HepG2 (cell line): ENCODE measurements at places on chromosomes 7 and 10. TPM values are rescaled to one million over a fixed set of nuclear protein-coding genes. Genes with fewer than 3 reads are reported as not detected.

The HOXA11 gene
- not detected in 2 replicates for total RNA-seq

- no peaks in the 10 kb centered on the region; the same call in 1 of the 2 replicates for H3K27me3 ChIP-seq
- peaks cover 25% of the 10 kb centered on the region for H3K4me1 ChIP-seq
- no peak overlapping the region for H3K27ac ChIP-seq
- H3K36me3 ChIP-seq, result no peaks in the 10 kb centered on the region
- no peak for DNase-seq
- no peak overlapping the region for H3K4me3 ChIP-seq
These were observed 93.4 kb downstream of the SPAG6 start for GRCh38 chr10:22438711-22439110.

DNA sequence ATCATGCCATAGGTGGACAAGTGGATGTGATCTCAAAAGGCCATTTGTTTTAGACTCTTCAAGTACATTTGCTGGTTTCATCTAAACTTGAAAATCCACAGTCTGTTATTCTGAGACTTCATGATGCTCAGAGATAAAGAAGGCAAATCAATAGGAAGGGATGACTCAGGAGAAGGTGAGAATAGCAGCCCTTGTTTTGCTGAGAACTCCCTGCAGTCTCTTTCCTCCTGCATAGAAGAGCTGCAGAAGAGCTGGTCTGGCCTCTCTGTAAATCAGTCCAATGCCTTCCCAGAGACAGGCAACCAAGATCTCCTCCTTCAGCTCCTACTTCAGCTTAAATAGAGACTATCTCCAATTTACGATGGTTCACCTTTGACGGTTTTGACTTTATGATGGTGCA is 4.0 kb upstream of the BAIAP2L1 start:
- no peaks in the 10 kb centered on the region for H3K27me3 ChIP-seq
- H3K4me1 ChIP-seq, result peaks cover 35% of the 10 kb centered on the region
- H3K36me3 ChIP-seq, result no peaks in the 10 kb centered on the region
- H3K27ac ChIP-seq, result no peak overlapping the region

DNA sequence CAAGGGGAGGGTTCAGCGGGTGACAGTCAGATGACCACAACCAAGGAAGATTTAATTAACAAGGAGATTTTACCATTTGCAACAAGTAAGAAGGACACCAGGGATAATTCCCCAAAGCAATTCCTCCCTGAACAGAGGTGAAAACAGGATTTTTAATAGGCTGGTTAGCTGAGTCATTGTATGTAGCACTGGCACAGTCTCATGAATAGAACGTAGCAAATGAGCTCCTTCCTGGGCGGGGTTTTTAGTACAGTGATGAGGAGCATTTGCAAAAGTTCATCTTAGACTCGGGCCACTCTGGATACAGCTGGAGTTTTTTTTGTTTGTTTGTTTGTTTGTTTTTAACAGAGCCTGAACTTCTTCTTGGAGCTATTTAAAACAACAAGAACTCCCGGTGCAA is 39.0 kb downstream of the TAC1 start:
- DNase-seq, result no peak
- no peak overlapping the region for H3K27ac ChIP-seq
- H3K4me3 ChIP-seq, result no peak overlapping the region

GRCh38 chr7:41010418-41010817 is 692.5 kb downstream of the INHBA start:
- no peaks in the 10 kb centered on the region for H3K4me1 ChIP-seq
- DNase-seq, result no peak
- no peaks in the 10 kb centered on the region for H3K36me3 ChIP-seq
- no peak overlapping the region for H3K27ac ChIP-seq
- no peak overlapping the region for H3K4me3 ChIP-seq

- peaks cover 85% of the 10 kb centered on the region for H3K4me1 ChIP-seq
- no peak overlapping the region for H3K4me3 ChIP-seq
- H3K36me3 ChIP-seq, result no peaks in the 10 kb centered on the region
- H3K27ac ChIP-seq, result no peak overlapping the region
These were observed 11.0 kb upstream of the RASSF4 start for GRCh38 chr10:44948642-44949041.

- H3K36me3 ChIP-seq, result no peaks in the 10 kb centered on the region
- H3K27ac ChIP-seq, result no peak overlapping the region
- DNase-seq, result peak; percentile 59
- peaks cover 38% of the 10 kb centered on the region for H3K4me1 ChIP-seq
These were observed 179.5 kb upstream of the RNF32 start for GRCh38 chr7:156460858-156461627.

DNA sequence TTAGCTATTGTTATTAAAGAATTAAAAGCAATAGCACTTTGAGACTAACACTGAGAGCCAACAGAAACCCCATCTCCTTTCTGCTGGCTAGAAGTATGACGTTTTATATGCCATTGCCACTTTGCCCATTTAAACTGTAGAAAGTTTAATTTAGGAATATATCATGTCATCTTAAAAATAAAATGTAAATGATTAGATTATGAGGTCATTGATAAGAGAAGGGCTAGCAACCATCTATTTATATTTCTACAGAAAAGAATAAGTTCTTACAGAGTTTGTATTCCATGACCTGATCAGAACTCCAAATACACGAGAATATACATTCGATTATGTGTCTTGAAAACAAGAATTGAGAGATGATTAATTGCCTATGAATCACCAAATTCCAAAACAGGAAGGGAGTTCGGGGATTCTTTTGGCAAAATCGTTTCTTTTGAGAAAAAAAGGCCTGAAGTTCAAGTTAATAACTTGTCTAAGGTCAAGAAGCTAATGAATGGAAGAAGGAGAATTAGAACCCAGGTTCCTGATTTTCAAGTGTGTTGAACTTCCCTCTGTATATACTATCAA is 227.0 kb downstream of the TRIL start:
- no peak overlapping the region for H3K4me3 ChIP-seq
- no peak for DNase-seq
- no peaks in the 10 kb centered on the region for H3K27me3 ChIP-seq
- H3K27ac ChIP-seq, result no peak overlapping the region
- no peaks in the 10 kb centered on the region for H3K36me3 ChIP-seq

- H3K27ac ChIP-seq, result peak overlapping the region; percentile 99
- H3K36me3 ChIP-seq, result peaks cover 15% of the 10 kb centered on the region
- peaks cover 79% of the 10 kb centered on the region for H3K4me1 ChIP-seq
- no peaks in the 10 kb centered on the region; the same call in 2 of the 3 replicates for H3K27me3 ChIP-seq
These were observed 13.4 kb downstream of the HNRNPF start for GRCh38 chr10:43395571-43396060.

The SUN3 gene
- total RNA-seq, result not detected in 2 replicates

GRCh38 chr10:16799621-16800020 is 17.6 kb downstream of the RSU1 start:
- H3K27me3 ChIP-seq, result no peaks in the 10 kb centered on the region
- peaks cover 13% of the 10 kb centered on the region for H3K4me1 ChIP-seq
- no peak overlapping the region for H3K27ac ChIP-seq
- H3K36me3 ChIP-seq, result no peaks in the 10 kb centered on the region
- no peak for DNase-seq

DNA sequence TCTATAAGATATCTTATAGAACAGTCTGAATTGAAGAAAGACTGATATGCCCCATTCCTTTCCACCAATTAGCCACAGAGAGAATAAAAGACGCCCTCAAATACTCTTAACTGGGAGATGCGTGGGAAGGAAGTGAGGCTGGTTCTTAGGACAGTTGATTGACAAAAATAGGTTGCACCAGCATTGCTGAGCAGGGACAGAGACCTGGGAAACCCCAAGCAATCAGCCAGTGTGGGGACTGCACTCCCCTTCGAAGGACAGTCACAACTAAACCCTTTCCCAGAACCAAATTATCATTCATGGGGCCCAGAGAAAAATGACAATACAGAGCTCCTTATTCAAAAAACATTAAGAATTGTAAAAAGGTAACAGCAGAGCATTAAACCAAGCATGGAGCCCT is 196.9 kb upstream of the GHITM start:
- H3K27me3 ChIP-seq, result no peaks in the 10 kb centered on the region
- no peak overlapping the region for H3K27ac ChIP-seq
- no peak overlapping the region for H3K4me3 ChIP-seq
- no peaks in the 10 kb centered on the region for H3K4me1 ChIP-seq
- no peak for DNase-seq

The WDR11 gene
- 38.0 and 40.3 TPM in 2 replicates for total RNA-seq

The CPA2 gene
- total RNA-seq, result not detected in 2 replicates

The LDB1 gene
- 13.2 and 17.2 TPM in 2 replicates for total RNA-seq

DNA sequence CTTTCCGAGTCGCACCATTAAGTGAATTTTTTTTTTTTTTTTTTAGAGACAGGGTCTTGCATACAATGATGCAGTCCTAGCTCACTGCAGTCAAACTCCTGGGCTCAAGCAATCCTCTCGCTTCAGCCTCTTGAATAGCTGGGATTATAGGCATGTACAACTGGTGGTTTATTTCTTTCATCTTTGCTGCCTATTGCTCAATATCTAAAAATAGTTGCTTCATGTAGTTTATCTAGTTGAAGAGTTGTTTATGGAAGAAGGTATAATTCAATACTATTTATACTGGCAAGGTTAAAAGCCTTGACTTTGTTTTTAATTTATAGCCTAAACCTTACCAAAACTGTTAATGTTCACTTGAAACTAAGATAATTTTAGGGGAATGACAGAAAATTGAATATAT is 66.9 kb downstream of the SEMA3D start:
- H3K27me3 ChIP-seq, result no peaks in the 10 kb centered on the region
- H3K4me3 ChIP-seq, result no peak overlapping the region
- DNase-seq, result no peak
- H3K27ac ChIP-seq, result no peak overlapping the region
- no peaks in the 10 kb centered on the region for H3K4me1 ChIP-seq
- H3K36me3 ChIP-seq, result no peaks in the 10 kb centered on the region

- peaks cover 3% of the 10 kb centered on the region; the same call in 1 of the 3 replicates for H3K36me3 ChIP-seq
- H3K4me1 ChIP-seq, result no peaks in the 10 kb centered on the region
- no peak overlapping the region for H3K4me3 ChIP-seq
- no peak overlapping the region for H3K27ac ChIP-seq
- H3K27me3 ChIP-seq, result no peaks in the 10 kb centered on the region
These were observed 24.0 kb downstream of the AGK start for GRCh38 chr7:141575164-141575563.

The ABI1 gene
- 22.9 and 29.3 TPM in 2 replicates for total RNA-seq

The CAMK2B gene
- 0.13 and 0.27 TPM in 2 replicates for total RNA-seq

DNA sequence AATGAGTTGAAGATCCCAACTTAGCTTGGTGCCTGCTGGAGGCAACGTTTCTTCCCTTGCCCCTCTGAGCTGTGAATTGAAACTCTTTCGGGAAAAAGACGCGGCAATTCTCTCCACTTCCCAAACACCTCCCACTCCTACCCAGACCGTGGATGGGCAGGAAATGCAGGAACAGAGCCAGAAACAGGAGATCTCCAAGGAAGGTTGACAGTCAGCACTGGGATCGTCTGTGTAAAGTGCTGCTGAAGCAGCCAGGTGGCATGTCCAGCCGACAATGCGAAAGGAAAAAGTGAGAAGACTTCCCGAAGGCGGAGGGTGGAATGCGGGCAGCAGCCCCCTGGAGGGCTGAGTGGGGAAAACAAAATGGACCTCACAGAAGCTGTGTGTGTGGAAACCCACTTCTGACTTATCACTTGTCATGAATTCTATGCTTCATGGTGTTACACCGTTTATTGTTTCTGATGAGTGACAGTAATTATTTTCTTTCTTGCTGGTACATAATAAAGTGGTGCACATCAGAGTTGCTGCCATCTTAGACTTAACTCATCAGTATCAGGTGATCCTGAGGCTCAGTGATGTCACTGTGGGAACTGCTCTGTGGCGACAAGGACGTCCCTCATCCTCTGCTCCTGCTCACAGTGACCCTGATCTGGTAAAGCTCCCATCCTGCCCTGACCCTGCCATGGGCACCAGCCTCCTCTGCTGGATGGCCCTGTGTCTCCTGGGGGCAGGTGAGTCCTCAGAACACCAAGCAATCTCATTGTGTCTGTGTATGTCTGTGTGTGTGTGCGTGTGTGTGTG is 220.5 kb upstream of the PRSS1 start:
- no peak overlapping the region for H3K4me3 ChIP-seq
- H3K27ac ChIP-seq, result no peak overlapping the region
- H3K27me3 ChIP-seq, result no peaks in the 10 kb centered on the region; the same call in 1 of the 2 replicates

DNA sequence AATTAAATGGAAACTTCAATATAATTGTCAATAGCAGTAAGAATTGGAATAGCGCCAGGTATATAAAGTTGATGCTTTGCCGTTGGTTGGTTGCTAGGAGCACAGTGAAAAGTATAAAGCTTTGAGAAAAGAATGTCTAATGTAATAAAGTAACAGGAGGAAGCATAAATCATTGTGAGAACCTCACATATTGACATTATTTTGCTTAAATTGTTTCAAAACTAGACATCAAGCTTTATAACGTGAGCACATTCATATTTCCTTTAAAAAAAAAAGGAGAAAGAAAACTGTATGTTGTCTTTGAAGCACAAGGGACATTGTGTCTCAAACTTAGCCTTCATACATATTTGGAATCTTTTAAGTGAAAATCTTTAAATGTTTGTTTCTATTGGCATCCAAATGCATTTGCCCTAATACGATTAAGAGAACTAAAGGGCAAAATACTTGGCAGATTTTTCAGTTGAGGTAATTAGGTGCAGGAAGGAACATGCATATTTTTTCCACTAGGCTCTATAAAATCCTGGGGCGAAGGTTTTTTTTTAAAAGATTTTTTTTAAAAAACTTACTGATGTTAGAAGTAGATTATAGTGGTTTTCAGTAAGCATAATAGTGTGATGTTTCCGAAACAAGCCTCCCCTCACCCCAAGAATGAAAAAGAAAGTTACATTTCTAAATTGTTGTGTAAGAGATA is 92.4 kb downstream of the ARID5B start:
- H3K4me3 ChIP-seq, result no peak overlapping the region
- H3K4me1 ChIP-seq, result peaks cover 25% of the 10 kb centered on the region
- no peak for DNase-seq

The CACNA2D1 gene
- total RNA-seq, result not detected in 2 replicates

GRCh38 chr7:139341776-139342226 is 664 bp downstream of the FMC1 start:
- peaks cover 4% of the 10 kb centered on the region for H3K36me3 ChIP-seq
- no peak for DNase-seq
- H3K27me3 ChIP-seq, result no peaks in the 10 kb centered on the region; the same call in 2 of the 3 replicates
- H3K4me1 ChIP-seq, result peaks cover 22% of the 10 kb centered on the region
- peak overlapping the region; percentile 97 for H3K4me3 ChIP-seq

The CHAT gene
- total RNA-seq, result not detected in 2 replicates

The PSD gene
- total RNA-seq, result 0.11 and 0.35 TPM in 2 replicates

GRCh38 chr7:45910855-45911254 is 10.2 kb downstream of the IGFBP3 start:
- no peak overlapping the region for H3K4me3 ChIP-seq
- H3K4me1 ChIP-seq, result no peaks in the 10 kb centered on the region
- H3K27ac ChIP-seq, result no peak overlapping the region
- no peak for DNase-seq
